ENCODE measurements at places on chromosomes 13 and 19.
A peak's percentile ranks its signal among the peaks of the same experiment; 100 is the strongest.

- DNase-seq, result no peak
Observed at GRCh38 chr13:111844682-111845081, 222.3 kb upstream of the SOX1 start.

- peak; percentile 59 for DNase-seq
Observed at GRCh38 chr13:40060296-40061007, 405.0 kb downstream of the COG6 start.

DNA sequence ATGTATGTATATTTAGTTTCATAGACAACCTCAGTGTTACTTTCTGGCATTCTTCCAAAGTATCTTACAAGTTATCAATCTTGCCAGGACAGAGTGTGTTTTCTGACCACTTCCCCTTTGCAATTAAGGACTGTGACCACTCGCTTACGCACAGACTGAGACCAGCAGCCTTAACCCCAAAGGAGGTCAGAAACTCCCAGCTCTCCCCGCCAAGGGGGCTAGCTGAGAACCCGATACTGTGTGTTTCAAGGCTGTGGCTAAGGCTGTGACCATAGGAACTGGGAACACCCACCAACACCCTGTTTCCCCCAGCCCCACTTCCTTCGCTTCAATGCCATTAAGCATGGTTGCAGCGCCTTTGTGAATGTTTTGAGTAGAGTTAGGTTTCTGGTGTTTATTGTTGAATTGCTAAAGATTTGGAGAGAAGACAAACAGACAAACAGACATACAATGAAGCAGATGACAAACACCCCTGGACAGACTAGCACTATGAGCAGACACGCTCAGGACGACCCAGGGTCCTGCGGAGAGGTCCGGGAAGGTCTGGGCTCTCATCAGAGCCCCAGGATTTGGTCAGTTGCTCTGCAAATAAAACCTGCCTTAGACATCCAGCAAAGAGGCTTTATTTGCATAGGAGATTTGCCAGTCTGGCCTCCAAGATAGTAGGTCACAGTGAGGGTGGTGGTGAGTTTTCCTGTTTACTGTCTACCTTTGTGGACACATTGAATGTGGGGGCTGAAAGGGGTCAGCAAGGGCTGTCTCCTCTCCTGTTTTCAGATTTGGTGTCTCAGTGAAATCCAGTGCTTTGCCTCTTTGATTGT is 25.0 kb upstream of the TNFSF11 start:
- no peak for DNase-seq

- DNase-seq, result peak; percentile 5
Observed at GRCh38 chr13:76499891-76500290, 386.3 kb downstream of the KCTD12 start.

GRCh38 chr19:1467490-1468273 is 11.3 kb downstream of the C19orf25 start:
- DNase-seq, result no peak

- DNase-seq, result no peak
Observed at GRCh38 chr19:51489113-51489512, 10.8 kb downstream of the CEACAM18 start.

DNA sequence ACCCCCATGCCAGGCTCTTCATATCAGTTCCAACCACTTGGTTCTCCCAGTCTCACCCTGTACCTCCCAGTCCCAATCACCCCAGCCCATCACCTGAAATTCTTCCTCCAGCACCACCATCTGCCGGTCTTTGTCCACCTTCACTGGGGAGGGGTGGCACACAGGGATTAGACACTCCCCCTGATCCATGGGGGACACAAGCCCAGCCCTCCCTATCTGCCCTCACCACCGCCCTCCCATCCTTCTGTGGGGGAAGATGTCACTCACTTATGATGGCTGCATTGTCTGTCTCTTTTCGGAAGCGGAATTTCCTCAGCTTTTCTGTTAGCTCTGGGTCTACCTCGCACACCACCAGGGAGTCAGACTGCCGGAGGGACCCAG is 685 bp downstream of the GMFG start:
- DNase-seq, result no peak

DNA sequence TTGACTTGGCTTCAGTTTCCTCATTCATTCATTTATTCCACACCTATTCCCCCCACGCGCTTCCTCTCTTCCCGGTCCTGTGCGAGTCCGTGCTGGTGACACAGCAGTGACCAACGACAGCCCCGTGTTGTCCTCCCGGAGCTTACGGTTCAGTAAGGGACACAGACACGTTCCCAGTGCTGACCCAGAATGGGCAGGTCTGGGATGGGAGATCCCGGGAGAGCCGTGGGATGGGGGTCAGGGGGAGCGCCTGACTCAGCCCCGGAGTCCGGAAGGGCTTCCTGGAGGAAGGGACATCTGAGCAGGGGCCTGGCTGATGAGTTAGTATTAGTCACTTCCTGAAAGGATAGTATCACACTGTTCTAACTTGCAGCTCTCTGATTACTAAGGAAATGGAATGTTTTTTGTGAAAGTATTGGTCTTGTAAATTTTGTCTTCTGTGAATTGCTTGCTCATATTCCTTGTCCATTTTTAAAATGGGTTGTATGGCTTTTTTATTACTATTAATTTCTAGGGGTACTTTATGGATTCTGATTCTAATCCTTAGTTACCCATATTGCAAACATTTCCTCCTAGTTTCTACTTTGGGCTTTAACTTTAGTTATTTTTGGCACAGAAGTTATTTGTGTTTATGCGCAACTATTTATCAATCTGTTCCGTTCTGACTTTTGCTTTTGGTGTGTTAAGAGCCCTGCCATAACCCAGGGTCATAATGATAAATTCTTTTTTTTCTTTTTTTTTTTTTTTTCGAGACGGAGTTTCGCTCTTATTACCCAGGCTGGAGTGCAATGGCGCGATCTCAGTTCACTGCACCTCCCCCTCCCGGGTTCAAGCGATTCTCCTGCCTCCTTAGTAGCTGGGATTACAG is 708 bp upstream of the ERCC1 start:
- DNase-seq, result peak; percentile 97

DNA sequence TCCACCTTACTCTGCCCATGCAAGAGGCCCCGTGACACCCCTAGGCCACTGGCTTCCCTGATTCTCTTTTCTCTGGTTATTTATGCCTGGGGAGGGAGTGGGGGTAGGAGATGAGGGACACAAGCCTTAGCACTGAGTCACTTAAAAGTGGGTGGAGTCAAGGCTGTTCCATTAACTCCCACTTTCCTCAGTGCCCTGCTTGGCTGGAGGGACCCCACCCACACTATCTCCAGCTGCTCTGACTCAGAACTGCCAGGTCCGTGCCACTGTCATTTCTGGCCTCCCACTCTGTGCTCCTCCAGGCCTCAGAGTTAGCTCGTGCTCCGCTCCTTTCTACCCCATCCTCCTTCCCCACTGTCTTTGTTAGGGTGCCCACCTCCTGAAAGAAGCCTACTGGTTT is 113.4 kb upstream of the UQCRFS1 start:
- no peak for DNase-seq

DNA sequence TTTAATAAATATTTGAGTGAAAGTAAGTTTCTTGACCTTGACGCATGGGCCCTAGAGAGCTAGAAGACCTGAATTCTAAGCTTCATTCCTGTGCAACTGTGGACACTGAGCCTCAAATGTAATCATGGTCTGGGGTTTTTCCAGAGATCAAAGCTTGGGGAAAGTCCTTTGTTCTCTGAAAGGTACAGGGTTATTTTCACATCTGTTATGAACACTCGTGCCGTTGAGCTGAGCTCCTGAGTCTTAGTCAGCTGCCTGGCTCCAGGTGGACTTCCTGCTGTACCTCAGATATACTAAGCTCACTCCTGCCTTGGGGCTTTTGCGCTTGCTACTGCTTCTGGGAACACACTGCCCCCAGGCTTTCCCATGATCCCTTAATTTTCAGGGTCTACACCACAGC is 7.5 kb upstream of the ZBTB32 start:
- DNase-seq, result no peak

DNA sequence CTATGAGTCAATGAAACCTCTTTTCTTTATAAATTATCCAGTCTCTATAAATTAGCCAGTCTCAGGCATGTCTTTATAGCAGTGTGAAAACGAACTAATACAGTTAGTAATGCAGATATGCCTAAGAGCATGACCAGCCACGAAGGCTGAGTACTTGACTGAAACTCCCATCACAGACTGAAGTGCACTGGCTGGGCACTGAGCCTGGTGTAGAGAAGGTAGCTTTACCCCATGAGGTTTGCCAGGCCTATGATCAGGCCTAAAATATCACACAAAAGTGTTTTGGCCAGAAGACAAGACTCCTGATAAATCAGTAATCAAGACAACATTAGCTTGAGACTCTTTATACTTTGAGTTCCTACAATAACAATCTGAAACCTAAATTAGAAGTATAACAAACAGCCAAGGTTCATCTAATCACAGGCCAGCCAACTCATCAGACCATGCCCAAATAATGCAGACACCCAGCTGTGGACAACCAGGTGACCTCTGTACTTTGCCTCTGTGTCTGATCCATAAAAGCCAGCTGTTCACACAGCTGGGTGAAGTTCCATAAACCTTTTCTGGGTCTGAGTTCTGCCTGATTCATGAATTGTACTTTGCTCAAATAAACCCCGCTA is 771.8 kb upstream of the SLITRK1 start:
- no peak for DNase-seq

DNA sequence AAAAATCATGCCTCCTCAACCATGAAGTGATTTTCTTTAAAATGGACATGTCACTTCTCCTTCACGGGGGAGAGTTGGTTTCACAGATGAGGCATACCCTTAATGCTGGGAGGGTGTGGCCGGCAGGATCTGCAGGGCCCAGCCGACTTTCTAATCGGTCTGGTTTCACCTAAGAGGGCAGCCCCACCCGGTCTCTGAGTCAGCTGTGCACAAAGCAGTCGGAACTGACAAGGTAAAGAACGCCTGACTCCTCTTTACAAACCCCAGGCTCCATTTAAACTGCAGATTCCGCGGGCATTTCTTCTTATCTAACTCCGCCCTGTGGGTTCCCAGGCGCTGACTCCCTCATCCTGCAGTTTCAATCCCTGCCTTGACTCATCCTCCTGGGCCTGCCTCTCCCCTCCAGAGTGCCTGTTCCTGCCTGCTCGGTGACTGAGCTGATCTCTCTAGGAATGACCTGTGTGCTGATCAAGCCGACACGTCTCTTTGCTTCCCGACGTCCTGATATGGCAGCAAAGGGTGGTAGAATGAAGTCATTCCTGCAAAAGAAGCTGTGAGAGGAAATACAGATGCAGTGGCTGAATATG is 63.4 kb downstream of the EFNB2 start:
- DNase-seq, result peak; percentile 87

DNA sequence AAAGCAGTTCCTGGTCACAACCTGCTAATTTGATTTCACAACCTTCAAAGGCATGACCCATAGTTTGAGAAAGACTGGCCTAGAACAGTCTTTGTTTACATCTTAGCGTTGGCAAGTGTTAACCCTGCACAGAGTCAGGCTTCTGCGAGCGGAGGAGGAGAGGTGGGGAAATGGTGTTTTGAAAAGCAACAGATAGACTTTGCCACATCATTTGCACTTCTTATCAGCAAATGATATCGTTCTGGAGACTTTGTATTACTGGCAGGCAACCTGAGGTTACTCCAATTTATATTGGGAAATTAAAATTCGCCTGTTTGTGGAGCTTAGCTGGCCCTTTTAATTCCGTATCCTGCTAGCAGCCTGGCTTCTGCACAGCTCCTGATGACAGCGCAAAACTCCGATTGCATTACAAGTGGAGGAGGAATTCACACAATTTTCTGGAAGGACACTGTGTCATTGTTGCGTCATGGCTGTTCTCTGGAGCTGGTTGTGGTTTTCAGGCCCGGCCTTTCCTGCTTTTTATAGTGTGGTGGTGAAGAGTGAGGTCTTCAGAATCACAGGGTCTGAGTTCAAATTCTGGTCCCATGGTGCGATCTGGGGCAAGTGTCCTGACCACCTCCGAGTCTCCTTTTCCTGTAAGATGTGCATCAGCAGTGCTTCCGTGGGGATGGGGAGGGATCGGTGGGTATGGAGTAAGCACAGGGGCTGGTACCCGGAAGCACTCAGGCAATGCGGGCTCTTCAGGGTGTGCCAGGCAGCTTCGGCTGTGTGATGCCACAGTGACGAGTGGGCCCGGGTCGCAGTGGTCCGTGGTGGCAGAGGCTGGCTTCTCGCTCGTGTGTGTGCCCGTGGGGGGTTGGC is 49.1 kb upstream of the EHD2 start:
- no peak for DNase-seq

- DNase-seq, result peak; percentile 64
Observed at GRCh38 chr19:17346109-17346671, 8.8 kb downstream of the GTPBP3 start.

- DNase-seq, result peak; percentile 88
Observed at GRCh38 chr19:12946092-12946721, 545 bp downstream of the RAD23A start.

DNA sequence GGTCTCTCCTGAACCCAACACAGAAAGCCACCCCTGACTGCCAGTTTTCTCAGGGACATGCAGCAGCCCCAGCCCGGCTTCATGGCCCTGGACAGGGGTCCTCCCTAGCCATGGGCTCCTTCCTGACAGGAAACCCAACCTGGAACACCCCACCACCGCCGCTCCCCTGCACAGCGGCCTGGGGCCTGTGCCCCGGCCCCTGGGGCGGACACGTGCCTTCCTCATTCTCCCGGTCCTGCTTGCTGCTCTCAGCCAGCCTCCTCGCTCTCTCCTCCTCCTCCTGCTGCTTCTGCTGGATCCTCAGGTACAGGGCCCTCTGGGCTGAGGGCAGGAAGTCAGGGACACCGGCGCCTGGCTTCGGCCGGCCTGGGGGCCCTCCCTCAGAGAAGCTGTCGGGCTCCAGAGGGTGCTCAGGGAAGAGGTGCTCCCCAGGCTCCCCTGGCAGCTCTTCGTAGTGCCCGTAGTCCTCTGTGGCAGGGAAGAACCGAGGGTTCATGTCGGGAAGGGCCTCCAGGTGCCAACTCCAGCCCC is 20.5 kb upstream of the TMEM160 start:
- DNase-seq, result no peak

DNA sequence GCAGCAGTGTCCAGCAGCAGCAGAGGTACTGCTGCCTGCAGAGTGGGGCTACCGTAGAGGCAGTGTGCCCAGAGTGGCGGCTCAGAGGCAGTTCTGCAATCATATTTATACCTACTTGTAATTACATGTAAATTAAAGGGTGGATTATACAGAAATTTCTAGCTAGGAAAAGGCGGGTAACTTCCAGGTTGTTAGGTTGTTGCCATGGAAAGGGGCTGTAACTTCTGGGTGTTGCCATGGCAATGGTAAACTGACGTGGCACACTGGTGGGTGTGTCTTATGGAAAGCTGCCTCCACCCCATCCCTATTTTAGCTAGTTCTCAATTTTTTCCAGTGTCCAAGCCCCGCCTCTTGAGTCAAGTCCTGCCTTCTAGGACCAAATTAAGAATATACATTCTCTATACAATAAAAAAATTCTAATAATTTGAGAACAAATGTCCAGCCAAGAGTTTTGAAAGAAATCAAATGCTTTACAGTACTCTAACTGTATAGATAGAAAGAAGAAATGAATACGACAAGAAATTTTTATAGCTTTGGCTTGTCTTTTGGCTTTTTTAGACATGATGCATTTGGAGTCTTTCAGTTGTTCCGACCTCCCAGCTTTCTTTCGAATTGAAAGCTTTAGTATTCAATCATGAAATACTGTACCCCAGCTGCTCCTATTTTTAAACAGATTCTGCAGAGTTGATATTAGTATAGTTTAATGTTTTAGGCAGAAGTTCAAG is 816.6 kb downstream of the DIAPH3 start:
- no peak for DNase-seq

Data from lung microvascular endothelial cell (primary cell).